ENCODE measurements at places on chromosomes 3 and 15. TPM values are rescaled to one million over a fixed set of nuclear protein-coding genes. Genes with fewer than 3 reads are reported as not detected.

The OSTN gene
- not detected for polyA plus RNA-seq

The BFSP2 gene
- polyA plus RNA-seq: not detected

The SLC15A2 gene
- 24.8 TPM for polyA plus RNA-seq

The PPM1L gene
- polyA plus RNA-seq: 5.1 TPM

The KIAA1143 gene
- polyA plus RNA-seq: 59.8 TPM

The CPNE9 gene
- polyA plus RNA-seq: 0.15 TPM

GRCh38 chr15:93265111-93265556 is 176.1 kb upstream of the RGMA start:
- DNase-seq: no peak

- DNase-seq: no peak
Measured at GRCh38 chr3:62025913-62026312, 347.4 kb downstream of the FEZF2 start.

- DNase-seq: no peak
Measured at GRCh38 chr15:100723315-100723801, 121.0 kb downstream of the ASB7 start.

DNA sequence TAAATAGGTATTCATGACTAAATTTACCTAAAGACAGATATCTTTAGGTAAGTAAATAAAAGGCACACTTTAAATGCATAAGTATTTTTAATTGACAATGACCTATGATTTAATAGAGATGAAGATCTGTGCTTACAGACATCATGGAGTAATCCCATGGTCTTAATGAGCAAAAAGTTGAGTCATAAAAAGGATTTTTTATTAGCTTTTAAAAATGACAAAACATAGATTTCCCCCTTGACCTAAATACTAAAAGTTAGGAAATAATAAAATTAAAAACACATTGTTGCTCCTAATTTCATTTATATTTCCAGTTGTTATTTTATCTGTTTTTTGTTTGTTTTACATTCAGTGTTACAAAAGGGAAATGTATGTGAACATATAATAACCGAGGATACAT is 1005.7 kb downstream of the ROBO1 start:
- DNase-seq: no peak

GRCh38 chr3:50573566-50574443 is 4.5 kb downstream of the HEMK1 start:
- DNase-seq: no peak

DNA sequence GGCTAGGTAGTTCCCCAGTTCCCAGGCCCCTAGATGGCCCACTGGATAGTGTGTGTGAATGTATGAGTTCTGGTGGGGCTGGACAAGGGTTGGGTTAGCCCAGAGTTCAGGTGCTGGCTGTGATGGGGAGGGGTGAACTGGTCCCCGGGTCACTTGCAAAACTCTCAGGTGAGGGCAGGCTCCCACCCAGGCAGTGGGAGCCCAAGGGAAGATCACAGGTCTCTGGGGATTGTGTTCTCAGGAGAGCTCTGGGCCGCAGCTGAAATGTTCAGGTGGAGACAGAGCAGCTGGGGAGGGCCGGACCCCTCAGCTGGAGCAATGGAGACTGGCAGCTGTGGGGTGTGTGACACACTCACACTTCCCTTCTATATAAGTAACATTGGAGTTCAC is 12.8 kb upstream of the FAM98B start:
- DNase-seq: no peak

Measured in left lung (tissue), 14 donors.